ENCODE measurements at places on chromosomes 5 and 9.
A peak's percentile ranks its signal among the peaks of the same experiment; 100 is the strongest.

GRCh38 chr9:12271421-12271891 is 421.7 kb upstream of the TYRP1 start:
- H3K4me3 ChIP-seq, result no peak overlapping the region
- no peaks in the 10 kb centered on the region for H3K36me3 ChIP-seq
- H3K27ac ChIP-seq, result no peak overlapping the region
- no peaks in the 10 kb centered on the region for H3K27me3 ChIP-seq
- DNase-seq, result no peak
- no peaks in the 10 kb centered on the region for H3K4me1 ChIP-seq

GRCh38 chr9:136665704-136666371 is 3.1 kb downstream of the EGFL7 start:
- H3K36me3 ChIP-seq, result no peaks in the 10 kb centered on the region
- peaks cover 3% of the 10 kb centered on the region for H3K27me3 ChIP-seq
- DNase-seq, result no peak
- no peak overlapping the region for H3K27ac ChIP-seq

DNA sequence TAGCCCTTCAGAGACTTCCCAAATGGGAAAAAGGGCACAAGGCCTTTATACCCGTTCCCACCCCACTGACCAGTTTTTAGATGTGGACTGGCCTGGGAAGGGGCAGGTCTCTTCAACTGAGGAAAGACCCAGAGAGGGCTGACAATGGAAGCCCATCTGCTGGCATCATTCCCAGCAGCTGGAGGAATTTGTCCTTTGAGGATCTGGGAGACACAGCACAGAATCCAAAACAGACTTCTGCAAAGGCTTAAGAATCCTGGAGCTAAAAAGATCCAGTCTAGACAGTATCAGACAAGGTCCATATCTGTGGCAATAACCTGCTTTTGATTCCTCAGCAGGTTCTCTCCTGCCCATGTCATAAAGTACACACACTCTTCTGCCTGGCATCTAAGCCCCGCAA is 329.2 kb downstream of the TMEM167A start:
- peaks cover 20% of the 10 kb centered on the region for H3K4me1 ChIP-seq
- no peak overlapping the region for H3K27ac ChIP-seq
- no peak for DNase-seq
- peak overlapping the region; percentile 48 for H3K4me3 ChIP-seq
- H3K36me3 ChIP-seq, result no peaks in the 10 kb centered on the region

DNA sequence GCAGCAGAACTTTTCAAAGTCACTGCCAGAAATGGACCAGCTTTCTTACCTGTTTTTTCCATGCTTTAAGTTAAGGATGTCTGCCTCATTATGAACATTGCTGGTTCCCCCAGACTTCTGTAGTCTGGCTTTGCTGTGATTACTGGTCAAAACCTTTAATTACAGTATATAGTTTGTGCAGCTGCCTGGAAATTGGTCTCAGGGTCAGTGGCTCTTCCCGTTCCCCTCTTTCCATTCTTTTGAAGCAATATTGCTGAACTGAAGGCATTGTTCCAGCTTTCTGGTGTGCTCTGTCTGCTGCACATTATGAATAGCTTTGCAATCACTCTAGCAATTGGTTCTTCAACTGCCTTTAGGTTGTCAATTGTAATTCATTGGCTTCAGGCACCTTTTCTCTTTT is 206.5 kb downstream of the ARL15 start:
- DNase-seq, result no peak
- H3K4me3 ChIP-seq, result no peak overlapping the region
- no peaks in the 10 kb centered on the region for H3K27me3 ChIP-seq
- no peak overlapping the region for H3K27ac ChIP-seq
- no peaks in the 10 kb centered on the region for H3K4me1 ChIP-seq

DNA sequence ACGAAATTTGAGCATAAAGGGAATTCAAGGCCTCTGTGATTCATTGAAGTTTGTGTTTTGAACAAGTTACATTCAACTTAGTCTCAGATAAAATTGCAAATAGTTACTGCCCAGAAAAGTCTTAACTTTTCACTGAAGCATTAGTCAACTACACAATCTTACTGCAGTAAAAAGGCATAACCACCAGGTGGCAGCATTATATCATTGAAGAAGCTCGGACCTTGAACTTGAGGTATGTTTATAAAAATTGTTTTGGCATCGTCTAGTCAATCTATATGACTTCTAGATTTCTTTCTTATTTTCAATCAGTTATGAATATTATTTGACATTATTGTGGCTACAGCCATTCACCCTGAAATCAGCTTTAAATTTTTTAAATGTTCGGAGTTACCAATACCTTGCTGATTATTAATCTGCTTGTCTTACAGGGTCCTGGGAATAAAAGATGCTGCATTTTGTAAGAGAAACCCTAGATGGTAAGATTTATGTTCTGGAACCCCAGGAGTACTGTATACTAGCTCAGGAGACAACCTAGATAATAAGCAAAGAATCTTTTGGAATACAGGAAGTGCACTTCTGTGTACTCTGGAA is 83.9 kb upstream of the GRAMD2B start:
- H3K4me3 ChIP-seq, result no peak overlapping the region
- peaks cover 18% of the 10 kb centered on the region for H3K27me3 ChIP-seq
- no peaks in the 10 kb centered on the region for H3K4me1 ChIP-seq
- no peak overlapping the region for H3K27ac ChIP-seq
- peak; percentile 64 for DNase-seq

DNA sequence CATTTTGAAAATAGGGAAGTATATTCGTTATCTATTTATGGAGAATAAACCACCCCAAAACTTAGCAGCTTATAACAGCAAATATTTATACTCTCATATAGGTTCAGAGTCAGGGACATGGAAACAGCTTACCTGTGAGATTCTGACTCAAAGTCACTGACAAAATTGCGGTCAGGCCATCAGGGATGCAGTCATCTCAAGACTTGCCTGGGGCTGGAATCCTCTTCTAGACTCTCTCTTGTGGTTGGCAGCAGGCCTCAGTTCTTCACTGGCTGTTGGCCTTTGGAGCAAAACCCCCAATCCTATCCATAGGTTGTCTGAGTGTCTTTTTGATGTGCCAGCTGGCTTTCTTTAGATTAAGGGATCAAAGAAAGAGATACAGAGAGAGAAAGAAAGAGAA is 275.6 kb downstream of the SEC61B start:
- no peak overlapping the region for H3K27ac ChIP-seq
- no peak for DNase-seq
- peaks cover 5% of the 10 kb centered on the region for H3K36me3 ChIP-seq
- H3K27me3 ChIP-seq, result peaks cover 16% of the 10 kb centered on the region
- H3K4me3 ChIP-seq, result no peak overlapping the region

DNA sequence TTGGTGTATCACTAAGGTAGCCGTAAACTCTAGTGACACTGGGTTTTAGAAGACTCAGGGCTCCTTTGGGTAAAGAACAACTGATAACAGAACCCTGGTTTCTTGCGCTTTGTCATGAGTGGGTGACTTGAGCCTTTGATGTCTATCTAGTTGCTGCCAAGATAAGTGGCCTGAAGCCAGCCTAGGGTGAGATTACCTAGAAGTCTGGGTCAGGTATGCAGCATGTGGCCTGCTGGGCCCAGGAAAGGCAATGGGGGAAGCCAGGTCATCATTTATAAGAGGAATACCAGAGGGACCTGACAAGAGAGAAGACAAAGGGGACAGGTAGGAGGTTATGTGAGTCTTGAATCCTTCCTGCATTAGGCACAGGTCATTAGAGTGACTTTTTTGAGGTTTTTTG is 23.2 kb upstream of the GARNL3 start:
- peaks cover 3% of the 10 kb centered on the region for H3K36me3 ChIP-seq
- H3K27ac ChIP-seq, result no peak overlapping the region
- DNase-seq, result no peak
- no peaks in the 10 kb centered on the region for H3K27me3 ChIP-seq
- no peak overlapping the region for H3K4me3 ChIP-seq

DNA sequence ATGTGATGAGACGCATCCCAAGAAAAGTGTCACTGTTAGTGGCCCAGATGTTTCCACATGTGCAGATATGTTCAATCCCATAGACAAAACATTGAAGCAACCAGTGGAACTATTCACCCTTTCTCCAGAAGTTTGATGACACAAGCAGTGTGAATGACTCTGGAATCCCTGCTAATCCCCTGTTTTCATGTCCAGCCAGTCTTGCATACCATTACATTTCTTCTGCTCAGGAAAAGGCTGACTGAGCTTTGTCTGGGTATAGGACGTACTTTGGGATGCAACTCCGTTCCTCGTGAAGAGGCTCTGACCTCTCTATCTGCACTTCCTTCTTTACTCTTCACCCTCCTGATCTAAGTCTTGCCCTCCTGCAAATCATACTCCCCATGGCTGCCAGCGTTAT is 172.4 kb downstream of the NTRK2 start:
- H3K36me3 ChIP-seq, result no peaks in the 10 kb centered on the region
- no peak overlapping the region for H3K27ac ChIP-seq
- no peak for DNase-seq
- no peak overlapping the region for H3K4me3 ChIP-seq
- H3K27me3 ChIP-seq, result peaks cover 7% of the 10 kb centered on the region

DNA sequence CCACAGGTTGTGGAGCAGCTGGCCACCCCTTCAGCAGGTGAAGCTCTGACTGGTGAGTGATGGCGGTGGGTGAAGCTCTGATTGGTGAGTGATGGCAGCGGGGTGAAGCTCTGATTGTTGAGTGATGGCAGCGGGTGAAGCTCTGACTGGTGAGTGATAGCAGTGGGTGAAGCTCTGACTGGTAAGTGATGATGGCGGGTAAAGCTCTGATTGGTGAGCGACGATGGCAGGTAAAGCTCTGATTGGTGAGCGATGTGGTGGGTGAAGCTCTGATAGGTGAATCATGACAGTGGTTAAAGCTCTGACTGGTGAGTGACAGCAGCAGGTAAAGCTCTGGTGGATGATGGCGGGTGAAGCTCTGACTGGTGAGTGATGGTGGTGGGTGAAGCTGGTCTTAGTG is 9.4 kb upstream of the ABO start:
- H3K4me1 ChIP-seq, result no peaks in the 10 kb centered on the region
- H3K27me3 ChIP-seq, result peaks cover 4% of the 10 kb centered on the region
- no peak for DNase-seq
- peaks cover 5% of the 10 kb centered on the region for H3K36me3 ChIP-seq
- no peak overlapping the region for H3K27ac ChIP-seq

GRCh38 chr9:22742401-22742800 is 295.8 kb downstream of the DMRTA1 start:
- H3K27me3 ChIP-seq, result no peaks in the 10 kb centered on the region
- no peaks in the 10 kb centered on the region for H3K4me1 ChIP-seq
- no peaks in the 10 kb centered on the region for H3K36me3 ChIP-seq
- no peak for DNase-seq
- H3K4me3 ChIP-seq, result no peak overlapping the region
- no peak overlapping the region for H3K27ac ChIP-seq

All from naive thymus-derived CD8-positive, alpha-beta T cell (primary cell).